ENCODE measurements at places on chromosomes 1 and 21. TPM values are rescaled to one million over a fixed set of nuclear protein-coding genes. Genes with fewer than 3 reads are reported as not detected.

DNA sequence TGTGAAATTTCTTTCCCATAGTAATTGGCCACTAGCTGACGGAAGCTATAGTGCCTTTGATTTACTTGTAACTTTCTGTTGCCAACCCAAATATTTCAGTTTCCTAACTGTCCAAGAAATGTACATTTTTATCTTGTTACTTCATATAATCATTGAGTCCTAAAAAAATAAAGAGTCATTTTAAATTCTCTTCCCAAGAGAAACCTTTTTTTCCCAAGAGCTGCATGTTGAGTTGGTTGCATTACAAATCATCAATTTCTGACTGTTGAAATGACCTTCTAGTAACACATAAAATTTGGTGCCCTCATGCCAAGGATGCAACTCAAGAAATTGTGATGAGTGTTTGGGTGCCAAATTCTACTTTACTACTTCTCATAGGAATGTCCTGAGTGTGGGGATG, 61.0 kb downstream of the HMCN1 start:
- no peak overlapping the region for H3K27ac ChIP-seq
- no peaks in the 10 kb centered on the region for H3K36me3 ChIP-seq
- H3K4me3 ChIP-seq, result no peak overlapping the region
- DNase-seq, result no peak
- H3K27me3 ChIP-seq, result no peaks in the 10 kb centered on the region
- no peaks in the 10 kb centered on the region for H3K4me1 ChIP-seq

GRCh38 chr1:11802973-11803885, 2.5 kb downstream of the MTHFR start:
- peak overlapping the region; percentile 97 for H3K4me3 ChIP-seq
- no peaks in the 10 kb centered on the region for H3K27me3 ChIP-seq
- peaks cover 38% of the 10 kb centered on the region for H3K36me3 ChIP-seq
- peak overlapping the region; percentile 88 for H3K27ac ChIP-seq

DNA sequence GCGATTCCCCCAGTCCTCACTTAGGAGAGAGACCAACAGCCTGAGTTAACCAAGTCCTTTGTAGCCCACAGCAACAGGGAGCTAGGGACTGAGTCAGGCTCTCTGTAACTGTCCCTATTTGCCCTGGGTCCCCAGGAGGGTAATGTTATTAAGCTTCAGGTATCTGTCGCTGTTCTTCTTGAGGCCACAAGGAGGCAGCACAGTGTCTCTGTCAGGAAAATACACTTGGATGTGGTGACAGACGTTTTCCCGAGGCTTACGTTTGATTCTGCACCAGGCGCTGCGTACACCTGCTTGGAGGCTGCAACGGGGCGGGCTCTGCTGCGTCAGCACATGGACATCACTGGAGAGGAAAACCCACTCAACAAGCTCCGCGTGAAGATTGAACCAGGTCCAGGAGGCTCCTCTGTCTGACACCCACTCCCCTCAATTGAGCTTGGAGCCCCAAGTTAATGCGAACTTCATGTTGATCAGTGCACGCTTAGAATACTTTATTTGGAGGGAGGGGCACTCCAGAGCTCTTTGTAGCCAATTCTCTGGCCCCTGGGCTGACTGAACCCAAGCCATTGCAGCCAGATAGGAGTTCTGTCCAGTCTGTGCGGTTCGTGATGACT, 10.7 kb upstream of the ELF3 start:
- peak; percentile 45 for DNase-seq
- H3K4me1 ChIP-seq, result no peaks in the 10 kb centered on the region
- H3K27ac ChIP-seq, result no peak overlapping the region
- no peaks in the 10 kb centered on the region for H3K27me3 ChIP-seq
- H3K4me3 ChIP-seq, result no peak overlapping the region
- peaks cover 21% of the 10 kb centered on the region for H3K36me3 ChIP-seq

Gene TFAP2E
- 1.0 TPM for total RNA-seq

GRCh38 chr1:201475130-201475529, 6.1 kb upstream of the PHLDA3 start:
- no peak overlapping the region for H3K4me3 ChIP-seq
- peaks cover 43% of the 10 kb centered on the region for H3K27me3 ChIP-seq
- peaks cover 23% of the 10 kb centered on the region for H3K4me1 ChIP-seq
- no peaks in the 10 kb centered on the region for H3K36me3 ChIP-seq

Data from activated CD8-positive, alpha-beta T cell treated with anti-CD3 and anti-CD28 coated beads, Interleukin-2, amount 10 ng/mL, durations not matched to agents 7 days and 5 days (primary cell).